NCI-H187 treated with DMSO at 0.1 percent for 48 hours (cell line): ENCODE measurements at places on chromosomes 11 and 22.

DNA sequence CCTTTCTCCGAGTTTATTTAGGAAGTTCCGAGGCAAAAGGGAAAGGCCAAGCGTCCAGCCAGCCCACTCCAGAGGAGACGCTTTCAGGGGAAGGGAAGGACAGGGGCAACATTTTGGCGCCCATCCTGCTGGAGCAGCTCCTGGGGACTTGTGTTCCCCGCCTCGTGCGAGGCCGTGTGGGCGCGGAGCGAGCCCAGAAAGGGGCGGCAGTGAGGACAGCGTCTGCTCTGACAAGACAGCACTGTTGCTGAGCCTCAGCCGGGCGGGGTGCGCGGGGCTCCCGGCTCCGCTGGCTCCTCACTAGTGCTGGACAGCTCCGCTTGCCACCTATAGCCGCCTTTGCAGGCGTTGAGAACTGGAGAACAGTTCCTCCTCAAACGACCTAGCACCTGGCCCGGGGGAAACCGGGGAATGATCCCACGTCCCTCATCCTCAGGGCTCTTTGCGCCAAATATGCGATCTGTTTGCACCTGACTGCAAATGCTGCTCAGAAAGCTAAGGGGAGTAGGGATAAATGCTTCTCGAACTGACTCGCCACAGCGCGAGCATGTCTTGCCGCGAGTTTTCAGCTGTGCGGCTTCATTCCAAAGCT, 722 bp upstream of the GUCY1A2 start:
- no peak for DNase-seq

- no peak for DNase-seq
Measured at GRCh38 chr11:17481905-17482304, 5.3 kb upstream of the ABCC8 start.

DNA sequence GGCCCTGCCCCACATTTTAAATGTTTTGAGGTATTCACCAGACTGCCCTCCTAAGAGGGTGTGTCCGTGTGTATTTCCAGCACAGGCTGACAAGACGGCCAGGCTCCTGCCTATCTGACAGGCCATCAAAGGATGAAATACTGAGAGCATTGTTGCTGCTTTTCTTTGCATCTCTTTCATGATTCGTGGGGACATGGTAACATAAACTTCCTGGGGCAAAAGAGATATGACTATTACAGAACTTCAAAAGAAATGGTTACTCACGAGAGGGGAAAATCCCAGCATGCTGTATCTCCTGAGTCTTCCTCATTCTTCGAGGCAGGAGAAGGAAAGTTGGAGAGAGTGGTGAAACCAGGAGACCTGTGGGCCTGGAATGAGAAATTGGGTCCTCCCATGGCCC, 10.3 kb upstream of the BIK start:
- no peak for DNase-seq

DNA sequence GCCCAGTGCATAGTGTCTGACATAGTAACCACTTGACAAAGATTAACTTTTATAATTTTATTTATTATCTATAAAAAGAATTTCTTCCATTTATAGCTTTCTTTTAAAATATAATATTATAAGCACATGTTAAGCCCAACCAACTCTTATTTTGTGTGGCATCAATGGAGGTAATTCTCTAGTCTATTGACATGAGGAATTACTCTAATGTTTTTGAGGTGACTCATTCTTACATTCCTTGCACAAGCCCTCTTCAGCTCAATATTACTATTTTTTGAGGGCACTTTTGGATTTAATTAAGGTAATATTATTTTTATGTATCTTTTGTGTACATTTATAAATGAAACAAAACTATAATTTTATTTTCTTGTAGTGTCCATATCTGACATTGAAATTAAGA, 59.6 kb downstream of the AASDHPPT start:
- no peak for DNase-seq

DNA sequence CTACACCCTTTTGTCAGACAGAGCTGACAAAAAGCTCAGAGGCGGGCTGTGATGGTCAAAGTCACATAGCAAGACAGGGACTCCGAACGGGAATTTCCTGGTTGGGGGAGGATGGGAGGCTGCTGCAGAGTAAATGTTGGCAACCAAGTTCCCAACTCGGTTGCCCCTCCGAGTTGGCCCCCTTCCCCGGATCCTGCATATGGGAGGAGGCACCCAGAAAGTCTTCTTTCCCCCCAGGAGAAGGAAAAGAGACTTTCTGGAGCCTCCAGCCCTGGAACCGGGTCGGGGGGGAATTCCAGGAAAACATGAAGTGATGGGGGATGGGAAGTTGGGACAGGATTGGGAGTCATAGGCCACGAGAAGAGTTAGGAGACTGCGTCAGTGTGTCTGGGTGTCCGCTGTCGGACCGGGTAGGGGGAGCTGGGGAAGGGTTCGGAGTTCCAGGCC, 614 bp downstream of the SELENOM start:
- no peak for DNase-seq

DNA sequence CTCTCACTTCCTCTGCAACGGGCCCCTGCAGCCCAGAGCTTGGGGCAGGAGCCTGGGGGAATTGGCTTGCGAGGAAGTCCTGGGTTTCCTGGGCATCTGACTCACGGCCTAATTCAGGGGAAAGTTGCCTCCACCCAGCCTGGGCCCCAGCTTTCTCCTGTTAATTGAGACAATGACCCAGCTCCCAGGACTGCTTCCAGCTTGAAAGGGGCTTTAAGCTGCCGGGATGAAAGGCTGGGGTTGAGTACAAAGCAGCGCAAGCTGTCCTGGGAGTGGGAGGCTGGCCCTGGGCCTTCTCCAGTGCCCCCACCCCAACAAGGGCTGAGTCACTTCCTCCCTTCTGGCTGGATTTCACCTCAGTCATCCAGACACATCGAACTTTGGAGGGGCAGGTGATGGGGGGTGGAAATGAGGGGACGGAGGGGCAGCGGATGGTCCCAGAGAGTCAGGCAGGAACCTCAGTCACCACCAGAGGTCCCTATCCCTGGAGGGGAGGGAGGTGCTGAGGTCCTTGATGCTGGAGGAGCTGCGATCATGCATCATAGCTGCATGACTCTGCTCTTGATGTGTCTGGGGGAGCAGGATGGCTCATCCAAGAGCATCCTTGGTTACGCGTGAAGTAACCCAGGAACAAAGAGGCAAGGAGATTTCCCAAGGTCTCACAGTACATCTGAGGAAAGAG, 30.1 kb upstream of the OAF start:
- no peak for DNase-seq

DNA sequence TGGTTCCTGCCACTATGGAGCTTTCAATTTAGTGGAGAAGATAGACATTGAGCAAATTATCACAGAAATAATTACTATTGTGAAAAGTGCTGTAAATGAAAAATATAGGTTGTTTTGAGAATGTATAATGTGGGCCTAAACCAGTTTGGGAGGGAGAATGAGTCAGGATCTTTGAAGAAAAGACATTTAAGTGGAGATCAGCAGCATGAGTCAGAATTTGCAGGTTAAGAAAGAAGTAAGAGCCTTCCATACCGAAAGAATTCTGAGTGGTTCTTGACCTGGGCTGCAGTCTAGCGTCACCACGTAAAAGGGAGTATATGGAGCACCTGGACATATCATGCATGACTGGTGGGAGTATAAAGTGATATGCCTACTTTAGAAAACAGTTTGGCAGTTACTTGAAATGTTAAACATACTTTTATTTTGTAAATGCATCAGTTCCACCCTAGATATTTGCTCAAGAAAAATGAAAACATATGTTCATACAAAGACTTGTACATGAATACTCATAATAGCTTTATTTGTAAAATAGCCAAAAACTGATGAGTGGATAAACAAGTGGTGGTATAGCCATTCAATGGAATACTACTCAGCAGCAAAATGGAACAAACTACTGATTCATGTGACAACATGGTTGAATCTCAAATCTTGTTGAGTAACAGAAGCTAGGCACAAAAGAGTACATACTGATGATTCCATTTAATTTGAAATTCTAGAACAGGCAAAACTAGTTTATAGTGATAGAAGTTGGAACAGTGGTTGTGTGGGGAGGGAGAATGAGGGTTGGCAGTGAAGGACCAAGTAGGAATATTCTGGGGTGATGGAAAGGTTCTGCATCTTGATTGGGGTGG, 99.2 kb downstream of the STIM1 start:
- DNase-seq = no peak

DNA sequence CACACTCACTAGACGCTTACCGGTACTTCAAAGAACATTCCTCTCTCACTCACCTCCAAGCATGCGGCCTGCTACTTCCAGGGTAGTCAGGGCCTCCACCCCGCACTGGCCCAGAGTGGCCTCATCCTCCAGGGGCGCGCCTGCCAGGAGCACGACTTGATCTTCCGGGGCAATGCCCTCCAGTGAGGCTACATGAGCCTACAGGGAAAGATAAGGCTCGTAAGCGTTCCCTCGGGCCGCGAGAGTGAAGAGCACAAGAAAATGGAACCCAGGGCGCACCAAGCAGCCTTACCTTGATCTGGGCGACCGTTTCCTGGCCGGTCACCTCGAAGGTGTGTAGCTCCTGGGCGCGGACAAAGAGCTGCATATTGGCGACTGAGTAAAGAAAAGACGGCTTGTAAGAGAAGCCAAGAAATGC, 478 bp downstream of the FAU start:
- no peak for DNase-seq

DNA sequence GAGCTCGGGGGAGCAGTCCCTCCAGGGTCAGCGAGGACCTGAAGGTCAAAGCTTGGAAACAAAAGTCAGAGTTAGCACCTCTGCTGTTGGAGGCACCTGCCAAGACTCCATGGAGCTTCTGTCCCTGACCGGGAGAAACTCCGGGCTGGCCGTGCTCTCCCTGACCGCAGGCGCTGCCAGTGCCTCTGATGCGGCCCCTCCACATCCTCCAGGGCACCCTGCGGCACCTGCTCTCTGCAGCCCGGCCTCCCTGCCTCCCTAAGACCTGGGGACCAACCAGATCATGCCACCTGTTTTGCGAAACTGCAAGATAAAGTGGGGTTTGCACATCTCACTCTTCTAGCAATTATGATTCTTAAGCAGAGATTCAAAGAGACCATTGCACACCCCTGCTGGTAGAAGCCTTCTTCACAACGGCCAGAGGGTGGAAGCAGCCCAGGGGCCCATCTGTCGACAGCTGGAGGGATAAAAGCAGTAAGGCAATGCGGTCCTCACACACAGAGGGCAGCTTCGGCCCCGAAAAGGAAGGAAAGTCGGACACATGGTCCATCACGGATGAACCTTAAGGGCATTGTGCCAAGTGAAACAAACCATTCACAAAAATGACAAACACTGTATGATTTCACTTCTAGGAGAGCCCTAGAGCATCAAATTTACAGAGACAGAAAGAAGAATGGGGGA, 477.1 kb downstream of the BRD1 start:
- DNase-seq = no peak

GRCh38 chr11:69576069-69576782, 64.7 kb upstream of the CCND1 start:
- no peak for DNase-seq

DNA sequence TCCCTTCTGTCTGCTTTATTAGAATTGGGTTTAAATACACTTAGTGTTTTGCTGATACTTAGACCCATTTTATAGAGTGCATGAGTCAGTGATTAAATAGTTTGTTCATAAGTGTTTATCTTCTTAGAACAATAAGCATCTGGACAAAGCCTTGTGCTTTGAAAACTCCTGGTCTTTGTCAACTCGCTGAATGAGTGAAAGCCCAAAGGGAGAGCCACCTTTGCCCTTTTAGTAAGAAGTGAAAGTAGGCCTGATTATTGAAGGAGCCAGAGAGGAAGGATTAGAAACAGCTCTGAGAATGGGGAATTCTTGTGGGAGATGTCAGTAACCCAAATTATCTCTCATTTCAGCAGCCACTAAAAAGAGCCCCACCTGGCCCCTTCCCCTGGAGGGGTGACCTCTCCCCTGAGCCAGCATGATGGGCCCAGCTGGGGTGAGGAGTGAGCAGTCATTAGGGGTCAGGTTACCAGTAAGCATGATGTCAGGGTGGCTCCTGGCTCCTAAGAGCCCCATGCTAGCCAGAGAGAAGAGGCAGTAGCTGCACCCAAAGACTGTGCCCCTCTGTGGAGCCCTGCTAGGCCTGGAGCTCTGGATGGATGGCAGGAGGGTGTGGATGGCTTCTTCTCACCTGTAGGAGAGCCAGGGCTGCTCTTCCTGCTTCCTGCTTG, 125.1 kb upstream of the E2F8 start:
- no peak for DNase-seq

- DNase-seq = no peak
Measured at GRCh38 chr11:76197332-76197731, 9.0 kb downstream of the WNT11 start.

DNA sequence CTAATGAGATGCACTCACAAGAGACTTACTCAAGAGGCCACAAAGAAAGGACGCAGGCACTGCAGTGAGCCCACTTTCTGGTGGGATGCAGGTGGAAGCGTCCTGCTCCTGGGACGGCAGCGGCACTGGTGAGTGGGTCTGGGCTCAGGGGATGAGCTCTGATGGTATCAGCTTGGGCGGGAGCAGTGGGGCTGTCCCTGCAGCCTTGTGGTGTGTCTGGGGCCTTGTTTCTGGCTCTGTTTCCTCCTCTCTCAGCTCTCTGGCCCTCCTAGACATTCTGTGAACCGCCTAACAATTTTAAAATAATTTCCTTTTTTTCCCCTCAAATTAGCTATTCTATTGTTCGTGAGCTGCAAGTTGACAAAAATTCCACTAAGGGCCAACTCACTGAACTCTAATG, 8.8 kb upstream of the ST14 start:
- DNase-seq = no peak

DNA sequence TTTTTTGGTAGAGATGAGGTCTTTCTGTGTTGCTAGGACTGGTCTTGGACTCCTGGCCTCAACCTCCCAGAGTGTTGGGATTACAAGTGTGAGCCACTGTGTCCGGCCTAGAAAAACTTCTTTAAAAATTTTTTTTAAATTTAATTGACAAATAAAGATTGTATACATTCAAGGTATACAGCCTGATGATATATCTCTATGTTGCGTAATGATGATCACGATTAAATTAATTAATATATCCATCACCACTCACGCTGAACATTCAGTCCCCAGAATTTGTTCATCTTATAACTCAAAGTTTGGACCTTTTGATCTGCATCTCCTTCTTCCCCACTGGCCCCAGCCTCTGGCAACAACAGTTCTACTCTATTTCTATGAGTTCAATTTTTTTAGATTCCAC, 27.2 kb downstream of the VSTM5 start:
- no peak for DNase-seq

- DNase-seq = no peak
Measured at GRCh38 chr11:40130427-40130826, 1329.0 kb downstream of the LRRC4C start.

DNA sequence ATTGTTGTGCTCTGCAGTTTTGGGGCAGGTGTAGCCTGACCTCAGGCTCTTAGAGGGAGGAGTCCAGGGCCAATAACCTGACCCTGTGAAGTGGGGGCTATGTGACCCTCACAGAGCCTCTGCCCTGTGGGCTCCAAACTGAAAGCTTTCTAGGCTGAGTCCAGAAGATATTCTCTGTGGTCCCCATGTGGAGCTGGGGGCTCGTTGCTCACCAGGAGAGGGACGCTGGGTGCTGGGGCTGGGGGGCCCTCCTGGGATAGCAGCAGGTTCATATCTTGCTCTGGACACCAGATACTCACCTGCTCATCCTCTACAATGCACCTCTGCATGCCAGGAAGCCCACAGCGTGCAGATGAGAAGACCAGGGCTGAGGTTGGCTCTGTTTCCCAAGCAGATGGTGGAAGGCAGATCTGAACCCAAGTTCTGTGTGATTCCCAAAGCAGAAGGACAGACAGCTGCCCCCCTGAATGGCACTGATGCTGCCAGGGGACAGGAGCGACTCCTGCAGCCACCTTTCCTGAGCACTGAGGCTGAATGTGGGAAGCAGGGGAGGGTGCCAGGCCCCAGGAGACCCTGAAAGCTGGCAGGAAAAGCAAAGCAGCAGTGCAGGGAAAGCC, 1022.0 kb downstream of the TBC1D22A start:
- DNase-seq = no peak

- DNase-seq = no peak
Measured at GRCh38 chr11:129947474-129947873, 52.1 kb upstream of the NFRKB start.
